ENCODE measurements at places on chromosomes 4 and X.
A peak's percentile ranks its signal among the peaks of the same experiment; 100 is the strongest.

- DNase-seq, result no peak
Measured at GRCh38 chr4:71062436-71062835, 69.0 kb downstream of the DCK start.

- no peak for DNase-seq
Measured at GRCh38 chr4:8488791-8489369, 48.3 kb downstream of the TRMT44 start.

GRCh38 chrX:47723689-47724088, 64.7 kb upstream of the UXT start:
- no peak for DNase-seq

GRCh38 chr4:159269116-159269515, 166.2 kb downstream of the RAPGEF2 start:
- DNase-seq, result no peak

GRCh38 chr4:94803181-94803580, 45.4 kb downstream of the BMPR1B start:
- no peak for DNase-seq

- no peak for DNase-seq
Measured at GRCh38 chr4:8292478-8293107, 23.0 kb downstream of the HTRA3 start.

GRCh38 chr4:139950568-139950967, 203.4 kb downstream of the MAML3 start:
- peak; percentile 13 for DNase-seq

DNA sequence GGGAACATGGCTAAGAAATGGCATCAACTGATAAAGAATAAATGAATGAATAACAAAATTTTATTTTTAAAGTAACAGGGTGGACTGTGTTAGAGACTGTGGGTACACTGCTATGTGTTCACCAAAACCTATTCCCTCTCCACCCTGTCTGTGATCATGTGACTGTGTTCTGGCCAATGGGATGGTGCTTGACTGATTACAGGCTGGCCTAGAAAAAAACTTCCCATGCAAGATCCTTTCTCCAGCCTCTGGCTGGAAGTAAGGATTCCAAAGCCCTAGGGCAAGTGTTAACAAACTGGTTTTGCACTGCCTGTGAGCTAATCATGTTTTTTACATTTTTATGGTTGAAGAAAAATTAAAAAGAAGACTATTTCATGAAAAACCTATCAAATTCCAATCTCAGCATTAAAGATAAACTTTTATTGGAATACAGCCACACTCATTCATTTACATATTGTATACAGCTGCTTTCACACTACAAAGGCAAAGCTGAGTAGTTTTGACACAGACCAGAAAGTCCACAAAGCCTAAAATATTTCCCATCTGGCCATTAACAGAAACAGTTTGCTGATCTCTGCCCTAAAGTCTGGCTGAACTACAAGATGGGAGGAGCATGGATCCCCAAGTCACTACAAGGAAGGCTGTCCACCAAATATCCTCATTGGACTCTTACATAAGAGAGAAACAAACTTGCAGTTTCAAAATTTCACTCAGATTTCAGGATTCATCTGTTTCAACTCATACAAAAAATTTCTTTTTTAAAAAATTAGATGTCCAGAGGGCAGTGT, 133.2 kb downstream of the ARHGAP6 start:
- no peak for DNase-seq

DNA sequence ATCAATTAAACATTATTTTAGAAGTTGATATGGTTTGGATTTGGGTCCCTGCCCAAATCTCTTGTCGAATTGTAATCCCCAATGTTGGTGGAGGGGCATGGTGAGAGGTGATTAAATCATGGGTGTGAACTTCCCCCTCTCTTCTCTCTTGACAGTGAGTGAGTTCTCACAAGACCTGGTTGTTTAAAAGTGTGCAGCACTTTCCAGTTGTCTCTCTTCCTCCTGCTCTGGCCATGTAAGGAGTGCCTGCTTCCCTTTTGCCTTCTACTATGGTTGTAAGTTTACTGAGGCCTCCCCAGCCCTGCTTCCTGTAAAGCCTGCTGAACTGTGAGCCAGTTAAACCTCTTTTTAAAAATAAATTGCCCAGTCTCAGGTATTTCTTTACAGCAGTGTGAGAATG, 141.4 kb downstream of the GALNTL6 start:
- no peak for DNase-seq
